Left ventricle myocardium inferior (tissue), 1 donor: ENCODE measurements at places on chromosomes 7 and 10. TPM values are rescaled to one million over a fixed set of nuclear protein-coding genes. Genes with fewer than 3 reads are reported as not detected.

GRCh38 chr7:28605427-28606085 lies 193.2 kb downstream of the CREB5 start:
- no peak for DNase-seq

DNA sequence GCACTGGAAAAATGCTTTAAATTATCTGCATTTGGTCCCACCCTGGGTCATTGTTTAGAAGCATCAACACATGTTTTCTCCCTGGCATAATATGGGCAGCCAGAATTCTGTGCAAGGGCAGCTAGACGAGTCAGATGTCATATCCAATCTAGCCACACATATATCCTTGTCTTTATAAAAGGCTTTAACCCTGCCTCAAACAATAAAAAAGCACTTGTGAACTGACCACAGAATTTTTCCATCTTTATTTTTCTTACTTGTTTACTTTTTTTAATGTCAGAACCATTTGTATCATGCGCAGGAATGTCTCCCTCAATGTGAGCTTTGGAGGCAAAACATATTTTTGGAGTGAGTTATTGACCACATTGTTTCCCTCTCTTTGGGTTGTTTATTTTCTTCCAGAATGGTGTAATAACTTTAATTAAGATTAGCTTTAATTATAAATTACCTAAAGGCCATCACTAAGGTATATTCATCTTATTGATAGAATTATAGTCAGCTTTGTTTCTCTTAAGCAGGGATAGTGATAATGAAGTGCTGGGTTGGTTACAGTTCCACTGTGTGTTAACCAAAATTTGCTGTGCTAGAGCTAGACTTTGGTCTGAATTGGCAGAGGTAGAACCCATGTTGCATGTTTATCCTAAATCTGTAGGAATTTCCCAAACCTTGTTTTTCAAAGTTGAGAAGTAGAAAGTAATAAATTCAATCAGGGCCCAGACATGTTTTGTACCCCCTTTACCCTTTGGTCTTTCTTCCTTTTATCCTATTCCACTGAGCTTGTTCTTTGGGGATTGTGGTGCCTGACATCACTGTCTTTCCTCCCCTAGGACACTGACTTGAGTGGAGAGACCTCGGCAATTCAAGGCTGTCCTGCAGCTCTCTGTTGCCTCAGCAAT lies 1078.4 kb downstream of the KCNMA1 start:
- DNase-seq = no peak

Gene TBX20
- 83.9 TPM for total RNA-seq

DNA sequence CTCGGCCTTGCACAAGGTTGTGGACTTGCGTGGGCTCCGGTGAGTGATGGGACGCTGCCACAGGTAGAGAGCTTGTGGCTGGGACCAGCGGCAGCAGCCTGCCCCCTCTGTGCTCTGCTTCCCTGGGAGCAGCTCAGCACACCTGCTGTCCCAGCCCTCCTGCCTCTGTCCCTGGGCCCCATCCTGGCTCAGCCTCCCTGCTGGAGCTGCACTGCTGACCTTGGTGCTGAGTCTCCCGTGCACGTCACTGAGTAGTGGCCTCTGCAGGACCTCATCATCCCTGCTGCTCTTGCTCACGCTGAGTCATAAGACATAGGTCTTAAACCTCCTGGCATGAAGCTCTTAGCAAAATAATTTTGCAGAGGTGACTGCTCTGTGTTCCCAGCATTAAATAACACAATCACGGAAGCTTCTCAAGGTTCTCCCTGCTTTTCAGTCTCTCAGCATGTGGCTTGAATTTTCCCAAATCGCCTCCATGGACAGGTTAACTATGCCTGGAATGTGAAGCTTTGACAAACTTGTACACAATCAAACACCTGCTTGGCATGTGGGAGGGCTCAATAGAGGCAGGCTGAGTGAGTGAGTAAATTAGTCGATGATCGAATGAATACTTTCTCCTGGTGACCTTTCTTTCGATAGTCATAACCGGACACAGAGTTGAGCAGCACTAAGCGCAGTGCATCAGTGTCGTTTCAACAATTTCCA lies 63.8 kb upstream of the NPS start:
- DNase-seq = no peak
